ENCODE measurements at places on chromosomes 6 and 20.

DNA sequence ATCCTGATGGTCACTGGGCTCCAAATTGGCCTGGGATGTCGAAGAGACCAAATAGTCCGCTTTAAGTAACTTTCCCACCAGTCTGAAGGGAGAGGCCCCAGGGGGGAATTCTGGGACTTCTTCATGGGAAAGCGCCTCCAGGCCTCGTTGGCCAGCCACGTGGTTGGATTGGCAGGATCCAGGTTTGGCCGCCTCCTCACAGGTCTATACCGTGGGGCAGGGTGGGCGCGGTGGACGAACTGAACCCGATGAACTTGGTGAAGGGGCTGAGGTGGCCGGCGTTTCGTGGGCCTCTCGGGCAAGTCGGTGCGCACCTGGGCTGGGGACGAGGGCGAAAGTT, 297 bp downstream of the POM121L2 start:
- DNase-seq: no peak

- no peak for DNase-seq
Measured at GRCh38 chr6:36414481-36414880, 27.0 kb upstream of the ETV7 start.

- no peak for DNase-seq
Measured at GRCh38 chr6:84304881-84305280, 77.4 kb upstream of the CEP162 start.

DNA sequence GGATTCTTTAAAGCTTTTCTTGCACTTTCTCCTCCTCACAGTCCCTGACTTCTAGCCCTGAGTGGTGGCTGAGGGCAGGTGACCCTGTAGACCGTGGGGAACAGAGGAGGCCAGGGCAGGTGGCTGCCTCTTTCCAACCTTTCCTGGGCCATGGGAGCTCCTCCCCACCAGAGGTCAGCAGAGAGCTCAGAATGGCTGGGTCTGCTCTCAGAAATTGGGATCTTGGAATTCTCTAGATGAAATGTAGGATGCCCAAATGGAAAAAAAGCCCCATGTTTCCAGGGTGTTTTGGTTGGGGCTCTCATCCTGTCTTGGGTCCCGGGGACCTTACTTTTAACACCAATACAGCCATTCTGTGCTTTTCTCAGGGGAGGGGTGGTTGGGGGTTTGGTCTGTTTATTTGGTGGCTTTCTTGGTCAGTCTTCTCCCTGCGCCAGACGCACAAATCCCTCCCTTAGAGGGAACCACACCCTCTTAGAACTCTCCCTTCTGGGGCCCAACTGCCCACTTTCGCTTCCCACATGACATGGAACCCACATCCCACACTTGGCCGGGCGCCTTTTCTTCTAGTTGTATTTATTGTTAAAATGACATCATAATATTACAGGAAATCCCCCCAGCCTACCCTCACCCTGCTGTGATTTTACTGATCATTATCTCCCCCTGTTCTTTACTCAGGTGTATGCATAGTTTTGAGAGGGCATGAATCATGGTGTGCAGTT, 17.9 kb downstream of the GNAS start:
- no peak for DNase-seq

- DNase-seq: no peak
Measured at GRCh38 chr20:20839771-20840170, 127.3 kb upstream of the RALGAPA2 start.

Measured in BJ (cell line).